ENCODE measurements at places on chromosomes 1 and 21. TPM values are rescaled to one million over a fixed set of nuclear protein-coding genes. Genes with fewer than 3 reads are reported as not detected.

- DNase-seq, result no peak
These were observed 246.9 kb upstream of the IRF2BP2 start for GRCh38 chr1:234856845-234857245.

DNA sequence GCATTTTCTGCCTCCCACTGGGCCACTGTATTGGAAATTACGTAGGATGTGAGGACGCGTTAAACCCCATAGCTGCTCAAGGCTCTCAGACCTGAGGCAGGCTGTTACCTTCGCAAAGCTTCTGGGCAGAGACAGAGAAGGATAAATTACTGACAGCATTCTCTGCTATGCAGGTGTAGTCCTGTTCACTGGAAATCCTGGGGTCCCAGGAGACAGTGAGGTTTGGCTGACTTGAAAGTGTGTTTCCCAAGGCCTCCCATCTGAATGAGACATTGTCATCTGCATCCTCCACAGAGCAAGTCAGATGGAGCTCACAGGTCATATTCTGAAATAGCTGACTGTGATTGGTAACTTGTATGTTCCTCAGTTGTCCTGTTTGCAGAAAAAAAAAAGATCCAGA lies 32.0 kb downstream of the SLAMF6 start:
- DNase-seq, result no peak

Gene MYBPH
- not detected for total RNA-seq

DNA sequence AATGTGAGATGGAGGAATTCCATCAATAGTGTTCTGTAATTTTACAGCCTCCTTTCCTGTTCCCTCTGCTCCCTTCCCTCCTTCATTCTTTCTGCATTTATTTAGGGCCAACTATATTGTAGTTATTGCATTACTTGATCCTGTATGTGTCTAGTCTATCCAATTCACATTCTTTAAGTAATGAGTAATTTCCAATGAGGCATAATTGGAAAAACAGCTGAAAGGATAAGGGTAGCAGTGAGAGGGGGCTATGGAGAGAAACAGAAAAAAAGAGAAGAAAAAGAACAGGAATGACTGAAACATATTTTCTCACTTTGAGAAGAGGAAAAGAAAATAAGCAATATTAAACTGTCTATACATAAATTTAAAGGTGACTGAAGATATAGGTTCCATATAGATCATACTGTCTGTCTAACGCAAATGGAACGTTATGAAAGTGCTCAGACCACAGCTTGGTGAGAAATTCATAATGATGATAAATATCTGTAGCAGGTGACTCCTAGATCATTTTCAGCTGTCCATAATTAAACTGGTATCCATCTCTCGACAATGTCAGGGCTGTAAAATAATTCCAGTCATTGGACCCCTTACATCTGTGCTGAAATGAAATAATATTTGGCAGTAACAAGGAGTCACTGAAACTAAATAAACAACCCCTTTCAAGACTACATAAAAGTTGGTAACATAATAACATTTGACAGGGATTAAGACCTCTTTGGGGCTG lies 61.8 kb downstream of the SPAG17 start:
- DNase-seq, result no peak

- no peak for DNase-seq
These were observed 2.3 kb downstream of the OBSCN start for GRCh38 chr1:228210076-228210651.

GRCh38 chr1:7227654-7228053 lies 442.4 kb downstream of the CAMTA1 start:
- no peak for DNase-seq

DNA sequence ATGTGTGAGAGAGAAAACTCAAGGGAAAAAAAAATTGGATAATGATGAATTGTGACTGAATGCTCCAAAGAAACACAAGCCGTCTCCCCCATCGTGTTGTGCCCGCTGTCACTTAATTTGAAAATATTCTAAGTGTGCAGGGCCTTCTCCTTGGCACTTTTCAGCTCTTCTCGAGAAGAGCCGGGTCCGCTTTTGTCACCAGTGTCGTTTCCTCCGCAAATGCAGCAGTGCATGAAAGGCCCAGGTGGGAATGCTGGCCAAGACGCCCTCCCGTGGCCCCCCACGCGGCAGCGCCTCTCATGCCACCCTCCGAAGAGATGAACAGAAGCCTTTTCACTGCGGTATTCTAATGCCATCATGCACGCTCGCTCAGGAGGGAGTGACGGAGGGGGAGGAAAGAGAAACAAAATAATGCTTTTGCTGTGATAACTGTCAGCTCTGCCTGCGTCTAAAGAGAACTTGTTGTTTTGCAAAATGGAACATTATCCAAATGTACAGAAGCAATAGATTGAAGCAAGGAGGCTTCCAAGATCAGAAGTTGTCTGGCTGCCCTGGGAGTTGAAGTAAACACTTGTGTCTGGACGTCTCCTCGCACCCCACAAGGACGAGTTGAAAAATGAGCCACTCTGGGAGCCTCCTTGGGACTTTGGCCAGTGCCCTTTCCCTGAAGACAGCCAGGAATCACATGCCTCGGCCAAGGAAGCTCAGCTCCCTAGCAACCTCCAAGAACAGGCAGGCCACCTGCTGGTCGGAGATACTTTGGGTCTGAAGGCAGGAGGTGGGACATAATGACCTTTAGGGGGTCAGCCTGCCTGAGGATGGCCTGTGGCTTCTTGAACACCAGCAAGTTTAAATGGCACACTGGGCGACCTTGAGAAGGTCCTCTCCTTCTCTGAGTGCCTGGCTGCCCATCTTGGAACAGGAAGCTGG lies 166.1 kb upstream of the ZC3H12A start:
- no peak for DNase-seq

GRCh38 chr1:37691497-37692077 lies 729 bp upstream of the CDCA8 start:
- DNase-seq, result no peak

GRCh38 chr1:115839029-115839678 lies 1.8 kb downstream of the NHLH2 start:
- DNase-seq, result no peak

Gene TNNT2
- total RNA-seq, result 8,017 TPM

Data from cardiac septum (tissue), 1 donor.